ENCODE measurements at places on chromosomes 1 and 21.

- DNase-seq: no peak
Observed at GRCh38 chr1:244675167-244675566, 22.2 kb downstream of the DESI2 start.

GRCh38 chr1:227120826-227121225 is 180.7 kb downstream of the COQ8A start:
- DNase-seq: no peak

DNA sequence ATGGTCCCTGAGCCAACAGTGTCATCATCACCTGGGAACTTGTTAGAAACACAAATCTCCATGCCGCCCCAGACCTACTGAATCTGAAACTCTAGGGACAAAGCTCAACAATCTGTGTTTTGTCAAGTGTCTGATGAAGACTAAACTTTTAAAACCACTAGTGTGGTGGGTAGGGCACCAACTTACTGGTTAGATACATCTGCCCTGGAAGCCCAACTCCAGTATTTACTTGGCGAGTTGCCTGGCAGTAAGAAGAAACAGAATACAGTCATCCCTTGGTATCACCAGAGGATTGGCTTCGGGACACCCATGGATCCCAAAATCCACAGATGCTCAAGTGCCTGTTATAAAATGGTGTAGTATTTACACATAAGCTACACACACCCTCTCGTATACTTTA is 367.9 kb upstream of the DUSP10 start:
- no peak for DNase-seq

GRCh38 chr1:45722809-45723208 is 27.6 kb downstream of the IPP start:
- no peak for DNase-seq

DNA sequence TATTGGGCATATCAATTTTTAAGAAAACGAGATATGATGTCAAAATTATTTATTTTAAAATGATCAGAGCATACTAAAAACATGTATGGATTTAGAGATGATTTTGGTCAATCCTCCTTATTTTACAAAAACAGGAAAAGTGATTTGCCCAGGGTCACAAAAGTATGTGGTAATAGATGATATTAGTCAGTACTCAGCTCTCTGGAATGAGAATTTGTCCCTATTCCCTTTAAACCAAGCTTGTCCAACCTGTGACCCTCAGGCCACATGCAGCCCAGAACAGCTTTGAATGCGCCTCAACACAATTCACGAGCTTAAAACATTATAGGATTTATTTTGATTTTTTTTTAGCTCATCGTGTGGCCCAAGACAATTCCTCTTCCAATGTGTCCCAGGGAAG is 104.7 kb downstream of the AKT3 start:
- no peak for DNase-seq

DNA sequence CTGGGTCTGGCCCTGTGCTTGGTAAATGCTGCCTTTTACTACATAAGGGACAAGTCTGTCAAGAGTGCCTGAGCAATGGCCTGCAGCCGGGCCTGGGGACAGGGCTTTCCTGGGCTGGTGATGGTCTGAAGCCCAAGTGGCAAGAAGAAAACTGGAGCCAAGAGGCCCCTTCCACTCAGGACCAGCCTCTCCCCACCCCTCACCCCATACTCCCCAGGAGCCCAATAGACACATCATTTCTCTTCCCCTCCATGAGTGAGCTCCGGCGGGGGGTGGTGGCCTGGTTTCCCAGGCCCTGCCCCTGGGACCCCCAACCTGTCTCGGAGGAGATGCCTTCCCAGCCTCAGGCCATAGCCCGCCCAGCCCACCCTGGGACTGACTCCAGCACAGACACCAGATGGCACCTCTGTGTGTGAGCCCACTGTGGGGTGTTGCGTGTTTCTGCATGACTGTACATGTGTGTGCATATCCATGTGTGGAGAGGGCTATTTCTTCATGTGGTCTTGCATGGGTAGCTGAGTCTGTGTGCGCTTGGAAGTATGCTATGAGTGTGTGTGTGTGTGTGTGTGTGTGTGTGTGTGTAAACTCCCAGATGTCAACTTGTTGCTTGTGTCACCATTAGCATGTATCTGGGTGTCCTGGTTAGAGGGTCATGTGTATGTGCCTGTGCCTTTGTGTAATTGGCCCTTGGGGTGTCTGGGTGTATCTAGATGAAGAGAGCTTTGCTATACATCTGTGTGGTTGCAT is 14.3 kb upstream of the LRP8 start:
- no peak for DNase-seq

- no peak for DNase-seq
Observed at GRCh38 chr1:77830946-77831345, 51.5 kb downstream of the MIGA1 start.

DNA sequence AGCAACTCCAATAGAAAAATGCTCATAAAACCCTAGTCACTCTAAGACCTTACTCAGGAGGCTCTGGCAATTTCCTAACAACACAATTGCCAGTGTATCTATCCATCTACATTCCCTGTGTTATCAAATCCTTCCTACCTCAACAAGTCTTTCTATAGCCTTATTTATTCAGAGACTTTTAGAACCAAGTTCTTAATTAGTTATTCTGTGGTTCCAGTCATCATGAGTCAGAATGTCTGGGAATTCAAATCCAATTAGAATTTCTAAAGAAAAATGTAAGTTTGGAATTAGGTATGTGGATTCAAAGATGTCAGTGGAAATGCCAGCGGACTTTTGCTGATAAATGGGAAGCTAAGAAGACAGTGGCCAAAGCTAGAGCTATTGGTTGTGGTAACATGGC is 302.6 kb upstream of the C1orf87 start:
- no peak for DNase-seq

DNA sequence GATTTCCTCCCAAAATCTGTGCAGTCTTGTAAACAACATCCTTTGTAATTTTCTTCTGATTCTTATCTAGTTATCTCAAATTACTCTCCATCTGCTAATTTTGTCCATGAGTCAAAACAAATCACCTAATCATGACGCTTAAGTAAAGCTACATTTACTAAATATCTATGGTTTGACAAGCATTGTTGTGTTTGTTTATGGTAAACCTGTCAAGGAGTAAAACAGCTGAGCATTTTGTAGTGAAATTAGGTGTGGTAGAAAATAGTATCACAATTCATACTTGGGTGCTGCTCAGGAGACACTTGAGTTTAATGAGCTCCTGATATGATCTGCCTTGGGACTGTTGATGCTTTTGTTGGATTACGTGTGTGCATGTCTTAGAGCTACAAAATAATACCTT is 11.6 kb downstream of the TIPRL start:
- no peak for DNase-seq

GRCh38 chr1:30411206-30411605 is 312.2 kb downstream of the MATN1 start:
- DNase-seq: no peak

DNA sequence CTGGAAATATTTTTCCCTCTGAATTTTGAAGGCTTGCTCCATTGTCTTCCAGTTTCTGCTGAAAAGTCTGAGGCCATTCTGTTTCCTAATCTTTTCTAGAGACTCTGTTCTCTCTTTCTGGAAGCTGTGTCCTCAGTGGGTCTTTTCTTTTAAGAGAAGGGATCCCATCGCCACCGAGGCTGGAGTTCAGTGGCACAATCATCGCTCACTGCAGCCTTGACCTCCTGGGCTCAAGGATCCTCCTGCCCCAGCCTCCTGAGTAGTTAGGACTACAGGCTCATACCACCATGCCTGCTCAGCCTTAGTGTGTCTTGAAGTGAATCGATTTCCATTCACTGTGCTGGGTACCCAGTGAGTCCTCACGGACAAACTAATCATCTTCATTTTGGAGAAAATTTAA is 9.6 kb upstream of the LRP8 start:
- DNase-seq: no peak

DNA sequence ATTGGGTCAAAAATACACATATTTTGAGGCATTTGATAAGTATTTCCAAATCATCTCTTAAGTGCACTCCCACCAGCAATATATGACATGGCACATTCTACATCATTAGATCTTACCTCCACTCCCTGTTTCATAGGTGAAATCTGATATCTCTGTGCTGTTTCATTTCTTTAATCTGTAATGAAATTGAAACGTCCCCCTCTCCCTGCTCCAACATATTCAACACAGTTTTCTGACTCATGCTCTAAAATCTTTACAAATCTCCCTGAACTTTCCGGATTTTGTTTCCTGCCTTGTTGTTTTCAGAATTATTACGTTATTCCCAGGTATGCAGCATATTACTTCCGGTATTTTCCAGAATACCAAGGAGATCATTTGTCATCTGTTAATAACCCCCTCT is 66.1 kb upstream of the AKT3 start:
- DNase-seq: no peak

GRCh38 chr21:32957545-32957944 is 68.2 kb upstream of the OLIG2 start:
- DNase-seq: no peak

GRCh38 chr1:234529095-234529949 is 50.3 kb upstream of the TARBP1 start:
- no peak for DNase-seq

DNA sequence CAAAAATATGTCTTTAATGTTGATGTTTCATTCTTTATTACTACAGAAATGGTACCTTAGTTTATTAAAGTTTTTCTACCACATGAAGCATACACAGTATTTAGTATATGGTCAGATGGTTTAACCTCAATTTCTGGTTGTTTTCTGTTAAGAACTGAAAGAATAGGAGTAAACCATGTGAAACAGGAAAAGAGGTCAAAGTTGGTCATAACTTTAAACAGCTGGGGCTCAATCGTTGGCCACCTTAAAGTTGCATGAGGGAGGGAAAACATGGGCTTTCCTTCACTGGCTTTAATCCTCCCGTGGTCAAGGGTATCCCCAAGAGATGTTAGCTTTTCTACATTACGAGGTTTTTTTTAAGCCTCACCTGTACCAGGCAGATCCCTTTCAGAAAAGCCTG is 483.3 kb upstream of the ADAMTS5 start:
- no peak for DNase-seq

- DNase-seq: peak; percentile 39
Observed at GRCh38 chr1:180343921-180344769, 114.1 kb downstream of the LHX4 start.

GRCh38 chr1:181208083-181208482 is 119.6 kb downstream of the IER5 start:
- no peak for DNase-seq

- no peak for DNase-seq
Observed at GRCh38 chr1:50570066-50570468, 146.8 kb upstream of the DMRTA2 start.

DNA sequence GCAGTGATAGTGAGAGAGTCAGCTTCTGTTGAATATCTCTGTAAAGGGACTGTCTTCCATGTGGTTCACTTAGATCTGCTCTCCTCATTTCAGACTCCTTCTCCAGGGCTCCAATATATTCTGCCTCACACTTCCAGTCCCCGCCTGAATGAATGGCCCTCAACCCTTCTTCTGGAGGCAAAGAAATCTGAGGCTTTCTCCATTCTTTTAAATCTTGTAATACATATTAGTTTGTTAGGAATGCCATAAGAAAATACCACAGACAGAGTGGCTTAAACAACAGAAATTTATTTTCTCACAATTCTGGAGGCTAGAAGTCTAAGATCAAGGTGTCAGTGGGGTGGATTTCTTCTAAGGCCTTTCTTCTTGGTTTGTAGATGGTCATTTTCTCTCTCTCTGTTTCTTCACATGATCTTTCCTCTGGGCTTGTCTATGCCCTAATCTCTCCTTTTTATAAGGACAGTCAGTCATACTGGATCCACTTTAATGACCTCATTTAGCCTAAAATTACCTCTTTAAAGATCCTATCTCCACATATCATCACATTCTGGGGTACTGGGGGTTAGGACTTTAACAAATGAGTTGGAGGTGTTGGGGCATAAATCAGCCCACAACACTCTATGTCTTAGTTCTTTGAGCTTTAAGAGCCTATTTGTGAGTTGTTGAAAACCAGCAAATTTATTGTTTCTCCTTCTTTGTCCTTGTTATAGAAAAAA is 128.5 kb upstream of the KCNK2 start:
- no peak for DNase-seq

DNA sequence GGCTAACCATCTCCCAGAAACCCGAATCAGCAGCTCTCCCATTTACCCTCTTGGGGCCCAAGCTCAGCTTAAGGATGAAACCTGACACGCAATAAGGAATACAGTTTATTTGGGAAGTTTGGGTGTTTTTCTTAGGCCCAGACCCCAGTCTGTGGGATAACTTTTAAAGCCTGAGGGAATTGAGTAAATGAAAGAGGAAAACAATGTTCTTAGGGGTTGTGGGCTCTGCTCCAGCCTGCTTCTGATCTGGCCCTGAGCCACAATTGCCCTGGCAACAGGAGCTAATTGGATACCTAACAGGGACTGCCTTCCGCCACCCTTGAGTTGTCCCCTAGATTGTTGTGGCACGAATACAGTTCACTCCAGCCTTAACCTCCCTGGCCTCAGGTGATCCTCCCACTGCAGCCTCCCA is 20.1 kb downstream of the DYRK3 start:
- DNase-seq: no peak

DNA sequence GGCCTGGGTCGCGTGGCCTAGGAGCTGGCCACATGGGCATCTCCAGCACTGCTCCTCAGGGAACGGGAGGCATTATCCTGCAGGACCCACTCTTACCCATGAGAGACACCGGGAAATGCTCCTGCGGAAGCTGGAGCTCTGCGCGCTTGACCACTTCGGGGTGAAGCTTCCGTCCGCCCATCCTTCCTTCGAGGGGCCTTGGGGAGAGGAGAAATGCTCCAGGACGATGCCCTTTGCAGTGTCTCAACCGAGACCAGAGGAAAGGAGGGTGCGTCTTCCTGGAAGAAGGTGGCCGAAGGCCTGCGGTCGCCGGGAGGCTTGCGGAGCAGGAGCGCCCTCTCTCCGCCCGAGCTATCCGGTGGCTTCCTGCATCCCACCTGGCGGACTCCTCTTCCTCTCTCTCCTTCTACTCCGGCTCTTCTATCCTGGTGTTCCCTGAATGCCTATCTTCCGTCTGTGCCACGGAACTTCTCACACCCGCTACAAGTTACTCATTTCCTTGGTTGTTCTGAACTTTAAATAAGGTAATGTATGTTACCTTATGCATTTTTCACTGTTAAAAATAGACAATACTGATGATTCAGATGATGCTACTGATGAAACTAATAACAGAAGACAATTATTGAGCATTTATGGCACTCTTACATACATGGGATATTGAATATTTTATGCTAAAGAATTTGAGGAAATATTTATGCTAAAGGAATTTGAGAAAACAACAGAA is 91.4 kb downstream of the PRKAB2 start:
- no peak for DNase-seq

- no peak for DNase-seq
Observed at GRCh38 chr1:6976044-6976375, 190.8 kb downstream of the CAMTA1 start.

DNA sequence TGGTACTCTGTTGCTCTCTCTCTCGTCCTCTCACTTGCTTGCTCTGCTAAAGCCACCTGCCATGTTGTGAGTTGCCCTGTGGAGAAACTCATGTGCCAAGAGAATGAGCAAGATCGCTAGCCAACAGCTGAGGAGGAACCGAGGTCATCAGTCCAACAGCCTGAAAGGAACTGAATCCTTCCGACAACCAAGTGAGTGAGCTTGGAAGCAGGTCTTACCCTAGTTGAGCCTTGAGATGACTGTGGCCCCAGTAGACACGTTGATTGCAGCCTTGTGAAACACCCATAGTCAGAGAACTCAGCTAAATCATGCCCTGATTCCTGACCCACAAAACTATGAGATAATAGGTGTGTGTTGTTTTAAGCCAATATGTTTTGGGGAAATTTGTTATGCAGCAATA is 48.1 kb upstream of the BACH1 start:
- DNase-seq: no peak

GRCh38 chr1:85258536-85259117 is 835 bp downstream of the C1orf52 start:
- DNase-seq: no peak

GRCh38 chr21:36055551-36055950 is 4.8 kb downstream of the SETD4 start:
- no peak for DNase-seq
